ENCODE measurements at places on chromosomes 12 and 14.

DNA sequence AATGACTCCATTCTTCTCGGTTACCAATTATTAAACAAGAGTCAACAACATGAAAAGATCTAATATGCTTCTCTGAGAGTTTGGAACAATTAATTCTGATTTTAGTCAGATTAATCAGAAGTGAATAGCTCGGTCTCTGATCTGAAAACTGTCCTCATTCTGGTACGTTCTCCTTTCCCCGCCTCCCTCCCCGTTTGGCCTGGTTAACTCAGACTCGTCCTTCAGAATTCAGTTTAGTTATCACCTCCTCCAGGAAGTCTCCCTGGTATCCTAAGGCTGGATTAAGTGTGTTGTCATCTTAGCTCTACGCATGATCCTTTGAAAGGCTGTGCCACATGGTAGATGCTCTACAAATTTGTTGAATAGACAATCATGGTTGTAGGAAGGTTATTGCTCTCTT, 22.2 kb downstream of the MAP4K5 start:
- no peak for DNase-seq

DNA sequence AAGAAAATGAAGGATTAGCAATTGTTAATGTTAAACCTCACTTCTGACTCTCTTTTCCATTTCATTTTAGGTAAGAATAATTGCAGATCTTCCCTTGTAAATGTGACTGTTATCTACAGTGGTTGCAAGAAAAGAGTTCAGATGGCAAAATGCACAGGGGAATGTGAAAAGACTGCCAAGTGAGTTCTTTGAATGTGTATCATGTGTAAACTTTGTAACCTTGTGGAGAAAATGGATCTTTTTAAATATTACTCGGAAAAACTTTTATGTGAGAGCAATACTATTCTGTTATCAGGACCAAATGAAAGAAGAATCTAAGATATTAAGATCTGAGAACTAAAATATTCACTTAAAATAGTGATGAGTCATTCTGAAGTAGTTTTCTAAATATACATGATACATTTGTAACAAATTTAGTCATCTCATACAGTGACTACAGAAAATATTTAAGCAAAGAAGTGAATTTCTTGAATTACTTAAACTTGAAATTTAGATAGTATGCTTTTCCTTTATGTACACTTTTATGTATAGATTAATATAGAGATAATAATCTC, 122.5 kb upstream of the CNTN1 start:
- no peak for DNase-seq

DNA sequence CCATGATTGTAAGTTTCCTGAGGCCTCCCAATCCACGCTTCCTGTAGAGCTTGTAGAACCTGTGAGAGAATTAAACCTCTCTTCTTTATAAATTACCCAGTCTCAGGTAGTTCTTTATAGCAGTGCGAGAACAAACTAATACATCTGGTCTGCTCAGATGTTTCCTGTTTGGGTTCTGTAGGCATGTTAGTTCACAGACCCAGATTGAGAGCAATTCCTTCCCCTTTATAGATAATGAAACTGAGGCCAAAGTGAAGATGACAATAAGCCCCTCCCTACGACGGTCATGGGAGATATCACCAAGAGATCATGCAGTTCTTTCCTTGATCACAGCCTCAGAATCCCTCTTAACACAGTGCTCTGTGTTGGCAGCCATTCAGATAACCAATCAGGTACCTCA, 76.5 kb upstream of the CLMN start:
- no peak for DNase-seq

- DNase-seq: no peak
Observed at GRCh38 chr12:53602176-53602864, 23.9 kb downstream of the ATF7 start.

DNA sequence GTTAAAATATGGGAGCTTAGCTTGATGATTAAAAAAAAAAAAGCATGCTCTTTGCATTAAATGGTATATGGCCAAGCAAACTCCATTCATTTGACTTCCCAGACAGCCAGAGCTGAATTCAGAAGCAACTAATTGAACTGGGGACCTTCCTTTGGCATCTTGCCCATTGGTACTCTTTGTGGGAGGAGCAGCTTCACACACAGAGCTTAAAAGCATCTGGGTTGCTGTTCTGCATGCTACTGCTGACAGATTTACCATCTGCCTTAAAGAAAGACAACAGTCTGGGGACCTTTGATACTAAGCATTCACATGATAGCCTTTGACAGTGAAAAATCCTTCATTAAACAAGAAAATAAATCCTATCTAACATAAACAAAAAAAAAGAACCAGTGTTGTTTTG, 977.9 kb downstream of the TMTC2 start:
- DNase-seq: no peak

DNA sequence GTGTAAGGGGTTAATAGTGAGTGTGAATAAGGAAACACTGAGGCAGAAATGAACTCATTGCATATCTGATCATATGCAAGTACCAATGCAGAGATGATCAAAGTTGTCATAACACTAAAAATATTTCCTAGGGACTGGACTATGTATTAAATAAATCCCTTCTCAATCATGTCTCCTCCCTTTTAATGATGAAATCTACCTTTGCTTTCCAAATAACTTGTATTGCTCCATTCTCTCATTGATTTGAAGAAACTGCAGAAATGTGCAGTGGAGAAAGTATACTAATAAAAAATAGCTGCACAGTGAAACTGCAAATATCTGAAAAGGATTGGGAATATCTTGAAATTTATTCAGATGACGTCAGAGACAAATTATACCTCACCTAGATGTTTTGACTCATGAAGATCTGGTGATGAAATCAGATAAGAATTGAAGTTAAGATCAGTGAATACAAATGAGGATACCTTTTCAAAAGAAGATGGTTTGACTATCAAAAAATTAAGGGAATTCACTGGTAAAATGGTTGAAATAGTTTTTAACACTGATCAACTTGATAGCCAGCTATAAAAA, 1264.9 kb upstream of the USP15 start:
- no peak for DNase-seq

DNA sequence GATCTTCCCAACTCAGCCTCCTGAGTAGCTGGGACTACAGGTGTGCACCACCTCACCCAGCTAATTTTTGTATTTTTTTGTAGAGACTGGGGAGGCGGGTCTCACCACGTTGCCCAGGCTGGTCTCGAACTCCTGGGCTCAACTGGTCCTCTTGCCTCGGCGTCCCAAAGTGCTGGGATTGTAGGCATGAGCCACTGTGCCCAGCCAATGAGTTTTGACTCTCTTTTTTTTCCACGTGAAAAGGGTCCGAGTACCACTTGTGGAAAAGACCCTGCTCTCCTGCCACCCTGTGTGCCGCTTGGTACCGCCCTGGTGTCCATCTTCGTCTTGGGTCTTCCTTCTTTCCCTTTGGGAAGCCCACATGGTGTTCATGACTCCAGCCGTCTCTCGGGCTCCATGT, 17.6 kb downstream of the TEDC1 start:
- DNase-seq: no peak

GRCh38 chr12:100752841-100753240, 41.7 kb upstream of the ANO4 start:
- DNase-seq: no peak

- no peak for DNase-seq
Observed at GRCh38 chr12:92759634-92760268, 57.0 kb downstream of the PLEKHG7 start.

GRCh38 chr14:67837011-67837624, 17.5 kb downstream of the RAD51B start:
- peak; percentile 58 for DNase-seq

GRCh38 chr14:93067088-93067487, 48.6 kb downstream of the ITPK1 start:
- DNase-seq: no peak

DNA sequence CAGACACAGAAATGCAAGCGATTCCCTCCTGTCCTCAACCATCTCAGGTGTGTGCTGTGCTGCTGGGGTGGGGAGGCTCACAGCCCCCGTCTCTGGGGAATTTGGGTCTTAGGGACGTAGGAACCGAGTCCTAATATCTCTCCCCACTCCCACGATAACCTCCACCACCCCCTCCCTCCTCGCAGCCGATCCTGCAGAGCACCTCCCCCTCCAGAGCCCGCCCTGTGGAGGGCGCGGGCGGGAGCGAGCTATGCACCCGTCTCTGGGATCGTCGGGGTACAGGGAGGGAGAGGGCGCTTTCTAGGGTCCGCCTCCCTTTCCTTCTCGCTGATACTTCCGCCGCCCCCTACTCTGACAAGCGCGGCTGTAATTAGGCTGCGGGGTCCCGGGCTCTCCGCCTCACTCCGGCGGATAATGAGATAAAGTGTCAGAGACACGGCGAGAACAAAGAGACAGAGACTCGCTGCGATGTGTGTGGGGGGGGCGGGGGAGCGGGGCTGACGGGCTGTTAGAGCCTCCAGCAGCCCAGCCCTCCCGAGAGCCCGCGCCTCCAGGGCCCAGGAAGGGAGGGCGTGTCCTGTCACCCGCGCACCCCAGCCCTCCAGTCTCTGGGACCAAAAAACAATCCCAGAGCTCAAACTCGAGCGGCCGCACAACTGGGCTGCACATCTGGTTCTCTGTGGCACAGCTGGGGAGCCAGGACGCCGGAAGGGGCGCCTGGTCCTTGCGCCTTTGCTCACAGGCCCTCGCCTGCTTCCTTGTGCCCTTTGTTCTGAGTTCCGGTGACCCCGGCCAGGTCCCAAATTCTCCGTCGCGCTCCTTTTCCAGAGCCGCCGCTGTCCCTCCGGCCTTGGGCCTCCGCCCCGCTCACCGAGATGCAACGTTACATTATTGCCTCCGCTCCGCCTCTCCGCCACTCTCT, 8.7 kb downstream of the SHMT2 start:
- DNase-seq: no peak

DNA sequence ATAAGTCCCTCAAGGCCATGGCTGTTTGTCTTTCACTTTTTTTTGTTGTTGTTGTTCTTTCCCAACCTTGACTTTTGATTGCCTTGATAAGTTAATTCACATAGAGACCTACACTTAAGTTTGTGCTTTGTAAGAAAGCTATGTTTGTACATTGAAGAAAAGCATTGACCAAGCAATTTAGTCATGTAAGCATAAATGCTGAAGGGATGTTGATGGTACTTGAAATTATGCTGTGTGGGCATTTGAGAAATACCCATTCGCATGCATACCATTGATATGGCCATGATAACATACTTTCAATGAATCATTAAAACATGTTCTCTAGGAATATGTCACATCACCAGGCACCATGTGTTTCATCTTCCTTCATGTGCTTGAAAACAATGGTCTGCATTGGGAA, 803.7 kb upstream of the TMEM132C start:
- DNase-seq: no peak

- DNase-seq: no peak
Observed at GRCh38 chr14:101071493-101071906, 168.0 kb upstream of the RTL1 start.
